EL (cell line): ENCODE measurements at places on chromosomes 13 and 19.

DNA sequence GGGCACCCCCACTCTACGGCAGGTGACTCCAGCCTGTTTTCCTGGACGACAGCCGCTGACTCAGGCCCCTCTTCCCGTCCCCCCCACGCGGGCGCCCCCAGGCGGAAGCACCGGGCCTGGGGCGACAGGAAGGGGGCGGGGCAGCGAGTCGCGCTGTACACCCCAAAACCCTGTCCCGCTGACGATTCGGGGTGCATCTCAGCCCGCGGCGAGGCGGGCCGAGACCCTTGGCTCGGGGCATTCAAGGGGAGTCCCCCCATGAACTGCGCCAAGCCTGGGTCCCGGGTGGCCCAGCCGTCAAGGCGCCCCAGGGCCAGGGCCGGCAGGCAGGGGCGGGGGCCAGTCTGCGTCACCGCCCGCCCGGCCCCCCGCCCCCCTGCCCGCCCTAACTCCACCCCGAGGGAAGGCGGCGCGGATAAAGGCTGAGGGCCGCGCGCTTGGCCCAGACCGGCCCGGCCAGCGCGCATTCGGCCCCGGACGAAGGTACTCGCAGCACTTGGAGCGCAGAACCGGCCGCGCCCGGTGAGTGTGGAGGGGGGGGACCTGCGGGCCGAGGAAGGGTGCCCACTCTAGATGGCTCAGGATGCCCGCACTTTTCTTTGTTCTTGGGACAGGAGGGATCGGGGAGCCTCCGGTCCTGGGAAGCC is at the start of gene MIDN:
Gene MIDN, plus strand, starts transcription at position 445 of the 647 bp plus-strand sequence. CDS start 1,714 bp downstream, outside the sequence.
- peak; percentile 89 for DNase-seq

- peak; percentile 83 for DNase-seq
These were observed 1019.5 kb downstream of the PCDH9 start for GRCh38 chr13:66210677-66211076.

DNA sequence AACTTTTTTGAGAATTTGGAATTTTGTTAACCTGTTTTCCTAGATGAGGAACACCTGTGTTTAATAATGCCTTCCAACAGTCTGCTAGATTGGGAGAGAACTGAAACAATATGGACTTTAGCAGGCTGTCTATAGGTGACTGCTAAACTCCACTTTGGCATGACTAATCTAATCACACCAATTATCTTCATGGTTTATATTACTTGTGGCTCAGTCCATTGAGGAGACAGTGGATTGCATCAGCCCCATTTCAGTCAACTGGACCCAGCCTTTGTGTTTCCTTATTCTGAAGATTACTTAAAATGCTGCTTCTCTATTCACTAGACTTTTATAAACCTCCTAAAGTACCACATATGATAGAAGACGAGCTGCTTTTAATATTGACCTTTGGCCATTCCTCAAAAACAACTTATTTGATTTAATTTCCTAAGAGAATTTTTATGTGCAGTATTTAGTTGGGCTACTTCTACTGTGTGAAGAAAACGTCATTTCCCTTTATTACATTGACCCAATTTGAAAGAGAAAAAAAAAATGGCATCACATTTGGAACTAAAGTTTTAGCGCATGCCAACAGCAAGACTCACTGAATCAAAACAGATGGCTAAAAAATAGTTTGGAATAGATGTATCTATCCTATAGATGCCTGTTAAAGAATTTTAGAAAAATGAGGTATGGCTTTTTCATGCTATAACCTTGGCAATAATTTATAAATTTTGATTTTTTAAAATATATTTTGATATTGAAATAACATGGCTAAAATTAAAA is 295.8 kb downstream of the NDFIP2 start:
- DNase-seq = peak; percentile 47

GRCh38 chr19:51137792-51138425 is 4.2 kb upstream of the SIGLEC7 start:
- no peak for DNase-seq

DNA sequence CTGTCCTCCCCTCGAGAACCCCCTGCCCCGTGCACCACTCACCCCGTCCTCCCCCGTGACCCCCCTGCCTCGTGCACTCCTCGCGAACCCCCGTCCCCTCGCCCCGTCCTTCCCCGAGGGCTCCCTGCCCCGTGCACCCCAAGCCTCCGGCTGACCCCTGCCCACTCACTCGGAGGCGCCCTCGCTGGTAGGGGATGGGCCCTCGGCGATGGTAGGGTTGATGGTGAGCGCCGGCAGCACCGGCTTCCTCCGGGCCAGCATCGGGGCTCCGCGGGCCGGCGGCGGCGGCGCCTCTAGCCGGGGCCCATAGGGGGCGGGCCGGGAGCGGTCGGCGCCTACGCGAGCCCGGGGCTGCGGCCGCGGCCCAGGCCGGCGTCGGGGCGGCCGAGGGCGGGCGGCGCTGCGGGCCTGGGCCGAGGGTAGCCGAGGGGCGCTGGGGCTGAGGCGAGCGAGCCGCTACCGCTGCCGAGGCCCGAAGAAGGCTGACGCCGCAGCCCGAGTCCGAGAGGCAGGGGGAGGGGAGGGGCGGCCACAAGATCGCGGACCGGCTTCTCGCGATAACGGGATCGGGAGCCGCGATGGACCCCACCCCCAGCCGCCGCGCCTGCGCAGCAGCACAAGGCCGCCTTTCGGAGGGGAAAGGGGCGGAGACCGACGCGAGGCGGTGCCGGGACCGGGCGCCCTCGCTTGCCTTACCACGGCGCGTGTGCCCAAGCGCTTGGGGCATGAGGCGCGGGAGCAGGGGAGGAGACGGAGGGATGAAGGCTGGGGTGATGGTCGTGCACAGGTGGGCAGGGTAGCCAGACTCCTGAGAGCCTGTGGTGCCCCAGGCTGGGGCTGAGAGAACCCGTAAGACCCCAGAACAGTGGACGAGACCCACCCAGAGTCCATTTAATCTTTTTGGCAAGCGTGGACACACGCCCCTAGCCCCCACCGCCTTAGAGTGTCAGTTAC is at the start of gene MAP2K2:
Gene MAP2K2, minus strand, starts transcription at position 508 of the 954 bp plus-strand sequence. Its CDS starts 247 bp downstream, at position 261.
- peak; percentile 91 for DNase-seq

GRCh38 chr13:32589471-32589870 is 3.2 kb downstream of the PDS5B start:
- DNase-seq = no peak

- no peak for DNase-seq
These were observed 240.9 kb downstream of the FGF9 start for GRCh38 chr13:21911646-21912298.

DNA sequence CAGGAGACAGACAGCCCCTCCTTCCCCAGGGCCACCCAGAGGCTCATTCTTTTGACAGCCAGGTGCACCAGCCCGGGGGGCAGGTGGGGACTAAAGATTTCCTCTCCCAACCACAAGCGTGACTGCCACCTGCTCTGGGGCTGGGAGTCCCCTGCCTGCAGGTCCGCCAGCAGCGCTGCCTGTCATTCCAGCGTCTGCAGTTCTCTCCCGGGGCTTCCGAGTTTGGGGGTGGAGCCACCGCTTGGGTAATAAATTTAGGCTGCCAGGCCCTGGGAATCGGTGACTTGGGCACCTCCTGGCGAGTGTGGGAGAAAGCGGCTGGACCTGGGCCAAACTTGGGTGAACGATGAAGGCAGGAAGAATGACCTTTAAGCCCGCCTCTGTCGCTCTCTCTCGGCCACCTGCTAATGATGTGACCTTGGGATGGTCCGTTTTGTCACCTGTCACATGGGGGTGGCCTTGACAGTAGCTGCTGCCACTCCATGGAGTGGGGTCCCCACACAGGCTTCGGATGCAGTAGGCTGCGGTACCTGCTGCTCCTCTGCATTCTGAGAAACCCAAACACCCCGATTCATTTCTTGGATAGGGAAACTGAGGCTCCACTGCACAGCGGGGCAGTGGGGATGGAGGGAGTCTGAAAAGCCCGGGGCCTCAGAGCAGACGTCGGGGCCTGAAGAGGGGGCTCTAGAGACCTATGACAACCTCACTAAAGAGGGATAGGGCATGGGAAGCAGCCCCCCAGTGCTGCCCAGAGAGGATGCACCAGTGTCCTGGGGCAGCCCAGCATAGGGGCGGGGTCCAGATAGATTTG is 12.8 kb downstream of the FUT6 start:
- DNase-seq = peak; percentile 46

GRCh38 chr19:35437406-35437951 is 10.6 kb upstream of the FFAR2 start:
- DNase-seq = no peak

DNA sequence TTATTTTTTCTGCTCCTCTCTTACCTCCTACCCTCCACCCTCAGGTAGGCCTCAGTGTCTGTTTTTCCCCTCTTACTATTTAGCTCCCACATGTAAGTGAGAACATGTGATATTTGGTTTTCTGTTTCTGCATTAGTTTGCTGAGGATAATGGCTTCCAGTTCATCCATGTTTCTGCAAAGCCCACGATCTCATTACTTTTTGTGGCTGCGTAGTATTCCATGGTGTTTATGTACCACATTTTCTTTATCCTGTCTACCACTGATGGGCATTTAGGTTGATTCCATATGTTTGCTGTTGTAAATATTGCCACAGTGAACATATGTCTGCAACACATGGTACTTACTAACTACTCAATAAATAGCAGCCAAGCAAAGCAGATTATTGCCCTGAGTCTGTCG is 56.8 kb downstream of the DNAJC15 start:
- DNase-seq = no peak

DNA sequence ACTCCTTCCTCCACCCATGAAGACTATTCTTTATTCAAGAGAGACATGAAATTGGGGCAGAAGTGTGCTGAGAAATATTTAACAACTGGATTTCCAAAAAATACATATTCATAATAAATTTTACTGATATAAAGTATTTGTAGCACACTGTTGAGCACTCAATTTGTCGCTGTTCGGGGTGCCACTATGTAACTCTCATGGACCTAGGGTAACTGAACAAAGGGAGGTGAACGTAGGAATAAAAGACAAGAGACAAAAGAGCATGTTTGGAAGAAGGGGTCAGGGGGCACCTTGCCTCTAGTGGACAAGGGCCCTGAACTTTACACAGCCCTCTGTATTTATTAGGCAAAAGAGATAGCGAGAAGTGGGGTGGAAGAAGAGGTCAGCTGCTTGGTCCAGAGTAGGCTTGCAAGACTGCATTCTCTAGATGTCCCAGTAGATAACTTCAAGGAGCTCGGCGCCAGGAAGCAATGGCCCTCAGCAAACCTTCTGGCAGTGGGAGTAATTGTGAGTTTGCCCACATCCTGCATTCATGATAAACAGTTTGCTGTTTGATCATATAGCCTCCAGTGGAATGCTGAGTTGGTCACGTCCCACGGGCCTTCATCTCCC is 4.5 kb upstream of the ZNF175 start:
- peak; percentile 46 for DNase-seq

GRCh38 chr19:37969695-37970094 is 62.7 kb downstream of the SIPA1L3 start:
- no peak for DNase-seq

GRCh38 chr13:26255115-26255514 is 1.2 kb downstream of the CDK8 start:
- no peak for DNase-seq

- DNase-seq = no peak
These were observed 1268.4 kb upstream of the SPRY2 start for GRCh38 chr13:81609335-81609734.

DNA sequence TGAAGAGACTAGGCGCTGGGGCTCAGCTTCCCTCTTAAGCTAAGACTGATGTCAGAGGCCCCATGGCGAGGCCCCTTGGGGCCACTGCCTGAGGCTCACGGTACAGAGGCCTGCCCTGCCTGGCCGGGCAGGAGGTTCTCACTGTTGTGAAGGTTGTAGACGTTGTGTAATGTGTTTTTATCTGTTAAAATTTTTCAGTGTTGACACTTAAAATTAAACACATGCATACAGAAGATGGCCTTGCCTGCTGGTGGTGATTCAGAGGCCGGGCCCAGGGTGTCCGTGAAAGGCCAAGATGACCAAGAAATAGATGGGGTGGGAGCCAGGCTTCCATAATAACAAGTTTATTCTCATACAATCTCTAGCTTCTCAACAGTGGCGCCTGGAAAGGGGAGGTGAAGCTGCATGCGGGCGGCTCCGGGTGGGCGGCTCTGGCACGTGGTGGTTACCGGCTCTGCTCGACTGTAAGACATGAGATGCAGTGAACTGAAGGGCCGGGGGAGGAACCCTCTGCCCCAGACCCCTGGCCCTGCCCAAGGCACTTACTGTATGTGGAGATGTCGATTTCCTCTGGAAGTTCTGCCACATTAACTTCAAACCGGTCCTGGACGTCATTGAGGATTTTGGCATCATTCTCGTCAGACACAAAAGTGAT is 10.5 kb downstream of the DDX39A start:
- no peak for DNase-seq

- DNase-seq = peak; percentile 23
These were observed 71.6 kb downstream of the KL start for GRCh38 chr13:33087790-33088189.

DNA sequence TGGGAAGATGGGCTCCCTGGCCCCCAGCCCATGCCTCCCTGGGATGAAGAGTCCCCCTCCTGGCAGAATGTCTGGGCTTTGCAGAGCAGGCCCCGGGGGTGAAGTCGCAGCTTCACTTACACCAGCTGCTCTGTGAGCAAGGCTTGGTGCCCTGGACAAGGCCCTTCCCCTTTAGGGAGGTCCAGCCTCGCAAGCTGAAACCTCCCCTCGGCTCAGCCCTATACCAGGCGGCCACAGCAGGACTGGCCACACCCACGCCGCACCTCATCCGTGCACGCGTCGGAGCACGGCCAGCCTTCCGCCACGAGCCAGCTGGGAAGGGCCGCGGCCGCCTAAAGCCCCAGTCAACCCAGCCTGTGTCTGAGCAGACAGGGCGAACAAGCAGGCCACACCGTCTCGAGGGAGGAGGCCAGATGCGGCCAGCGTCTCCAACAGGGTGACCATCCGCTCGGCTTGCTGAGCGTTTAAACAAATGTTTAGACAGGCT is 83.2 kb upstream of the MCF2L start:
- DNase-seq = peak; percentile 80

GRCh38 chr19:53308339-53308811 is 25.2 kb upstream of the ZNF845 start:
- DNase-seq = peak; percentile 12

DNA sequence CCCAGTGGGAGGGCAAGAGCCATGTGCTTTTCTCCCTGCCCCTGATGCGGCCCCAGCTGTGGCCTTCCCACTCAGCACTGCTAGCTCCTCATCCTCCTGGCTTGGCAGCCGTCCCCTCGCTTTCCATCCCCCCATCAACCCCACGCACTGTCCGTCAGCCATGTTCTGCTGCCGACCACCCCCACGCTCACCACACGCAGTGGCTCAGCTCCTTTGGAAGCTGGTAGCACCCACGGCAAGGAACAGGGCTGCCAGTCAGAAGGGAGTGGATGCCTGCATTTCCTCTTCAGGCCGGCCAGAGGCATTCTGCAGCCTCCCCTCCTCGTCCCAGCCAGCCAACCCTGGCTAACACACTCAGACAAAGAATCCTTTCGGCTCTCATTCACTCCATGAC is 6.3 kb downstream of the CALM3 start:
- DNase-seq = no peak
